ENCODE measurements at places on chromosomes 2 and 18.

DNA sequence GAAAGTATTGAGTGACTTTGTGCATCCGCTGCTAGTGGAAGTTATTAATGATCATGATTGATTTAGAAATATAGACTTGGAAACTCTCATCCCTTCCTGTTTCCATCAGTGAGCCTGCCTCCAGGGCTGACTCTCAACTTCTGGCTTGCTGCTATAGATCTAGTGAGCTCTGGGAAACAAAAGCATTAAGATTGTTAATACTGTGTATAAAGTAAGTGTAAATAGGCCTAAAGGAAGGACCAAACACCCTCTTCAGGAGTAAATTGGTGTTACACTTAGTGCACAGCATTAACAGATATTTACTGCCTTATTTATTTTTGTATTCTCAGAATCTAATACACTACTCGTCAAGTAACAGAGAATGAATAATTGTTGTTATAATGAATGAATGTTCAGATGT, 285.6 kb downstream of the THSD7B start:
- DNase-seq = no peak

DNA sequence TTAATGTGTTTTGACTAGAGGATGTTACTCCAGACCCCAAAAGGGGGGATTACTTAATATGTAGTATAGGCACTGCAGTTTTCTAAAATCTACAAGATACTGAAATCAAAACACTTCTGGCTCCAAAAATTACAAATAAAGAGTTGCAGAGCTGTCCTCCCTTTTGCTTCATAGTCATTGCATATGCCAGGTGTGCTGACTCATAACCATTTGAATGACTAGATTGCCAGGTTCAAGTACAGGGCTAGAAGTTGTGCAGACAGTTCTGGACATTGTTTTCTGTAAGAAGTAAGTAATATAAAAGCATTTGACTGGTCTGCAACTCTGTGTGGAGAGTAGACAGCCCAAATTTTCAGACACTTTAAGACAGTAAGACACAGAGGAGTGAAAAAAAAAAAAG, 6.7 kb downstream of the CWC22 start:
- DNase-seq = no peak

DNA sequence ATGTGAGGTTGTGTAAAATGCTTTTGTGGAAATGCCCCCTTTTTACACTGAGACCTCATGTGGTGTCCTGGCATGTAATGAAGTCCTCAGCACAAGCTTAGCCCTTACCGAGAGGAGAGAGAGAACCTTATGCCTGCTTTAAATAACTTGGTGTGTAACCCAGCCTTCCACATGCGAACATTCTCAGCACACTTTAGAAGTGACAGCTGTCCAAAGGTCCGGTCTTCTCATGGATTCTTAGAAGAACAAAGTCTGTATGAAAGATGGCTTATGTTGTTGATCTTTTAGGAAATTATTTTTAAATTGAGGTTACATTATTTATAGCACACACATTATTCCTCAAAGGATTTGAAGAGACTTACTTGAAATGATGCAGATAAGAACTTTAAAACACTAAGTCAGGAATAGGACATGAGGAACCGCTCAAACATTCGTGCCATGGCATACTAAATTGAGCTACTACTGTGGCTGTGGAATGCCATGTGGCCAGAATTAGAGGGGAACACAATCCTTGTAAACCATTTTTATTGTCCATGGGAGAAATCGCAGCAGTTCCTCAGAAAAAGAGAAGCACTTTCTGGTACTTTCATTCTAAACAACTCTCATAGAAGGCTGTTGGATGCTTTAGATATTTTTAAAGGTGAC, 79.6 kb downstream of the WDSUB1 start:
- no peak for DNase-seq

- DNase-seq = no peak
Measured at GRCh38 chr2:183010112-183010511, 28.1 kb downstream of the NCKAP1 start.

DNA sequence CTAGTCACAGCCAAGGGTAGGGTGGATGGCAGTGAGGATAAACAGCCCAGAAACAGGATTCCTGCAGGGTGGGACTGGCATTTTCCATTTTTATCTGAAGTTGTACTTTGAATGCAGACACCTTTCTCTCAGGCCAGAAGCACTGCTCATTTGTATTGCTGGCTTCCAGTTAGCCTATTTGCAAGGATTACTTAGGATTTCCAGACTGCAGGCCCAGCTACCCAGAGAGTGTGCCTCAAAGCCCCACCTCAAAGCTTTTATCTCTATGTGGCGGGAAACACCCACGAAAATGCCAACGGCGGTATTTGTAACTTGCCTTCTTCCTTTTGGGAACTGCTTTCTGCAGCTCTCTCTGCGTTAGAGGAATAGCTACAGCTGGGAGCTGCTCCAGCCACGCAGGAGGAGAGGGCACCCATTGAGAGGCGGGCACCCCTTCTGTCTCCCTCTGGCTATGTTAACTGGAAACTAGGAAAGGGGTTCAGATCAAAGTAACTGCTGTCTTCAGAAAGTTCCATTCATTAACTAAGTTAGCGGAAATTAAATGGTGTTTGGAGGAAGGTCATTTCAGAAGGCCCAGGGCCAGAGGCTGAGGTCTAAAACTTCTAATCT, 144.9 kb downstream of the TGIF1 start:
- no peak for DNase-seq

DNA sequence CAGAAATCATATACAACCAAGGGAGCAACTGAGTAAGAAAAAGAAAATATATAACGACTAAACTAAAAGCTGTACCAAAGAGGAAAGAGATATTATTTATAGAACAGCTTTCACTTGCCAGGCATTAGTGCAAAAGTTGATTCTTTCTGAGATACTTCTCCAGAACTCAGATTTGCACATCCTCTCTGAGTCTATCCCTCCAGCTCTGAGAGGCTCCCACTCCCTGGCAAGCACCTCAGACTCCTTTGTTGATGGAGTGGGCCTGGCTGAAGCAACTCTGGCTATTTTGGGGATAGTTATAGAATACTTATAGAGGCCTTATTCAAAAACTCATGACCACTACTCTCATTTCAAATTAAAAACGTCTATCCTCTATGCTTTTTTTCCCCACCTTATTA, 501.6 kb upstream of the TNP1 start:
- DNase-seq = no peak

DNA sequence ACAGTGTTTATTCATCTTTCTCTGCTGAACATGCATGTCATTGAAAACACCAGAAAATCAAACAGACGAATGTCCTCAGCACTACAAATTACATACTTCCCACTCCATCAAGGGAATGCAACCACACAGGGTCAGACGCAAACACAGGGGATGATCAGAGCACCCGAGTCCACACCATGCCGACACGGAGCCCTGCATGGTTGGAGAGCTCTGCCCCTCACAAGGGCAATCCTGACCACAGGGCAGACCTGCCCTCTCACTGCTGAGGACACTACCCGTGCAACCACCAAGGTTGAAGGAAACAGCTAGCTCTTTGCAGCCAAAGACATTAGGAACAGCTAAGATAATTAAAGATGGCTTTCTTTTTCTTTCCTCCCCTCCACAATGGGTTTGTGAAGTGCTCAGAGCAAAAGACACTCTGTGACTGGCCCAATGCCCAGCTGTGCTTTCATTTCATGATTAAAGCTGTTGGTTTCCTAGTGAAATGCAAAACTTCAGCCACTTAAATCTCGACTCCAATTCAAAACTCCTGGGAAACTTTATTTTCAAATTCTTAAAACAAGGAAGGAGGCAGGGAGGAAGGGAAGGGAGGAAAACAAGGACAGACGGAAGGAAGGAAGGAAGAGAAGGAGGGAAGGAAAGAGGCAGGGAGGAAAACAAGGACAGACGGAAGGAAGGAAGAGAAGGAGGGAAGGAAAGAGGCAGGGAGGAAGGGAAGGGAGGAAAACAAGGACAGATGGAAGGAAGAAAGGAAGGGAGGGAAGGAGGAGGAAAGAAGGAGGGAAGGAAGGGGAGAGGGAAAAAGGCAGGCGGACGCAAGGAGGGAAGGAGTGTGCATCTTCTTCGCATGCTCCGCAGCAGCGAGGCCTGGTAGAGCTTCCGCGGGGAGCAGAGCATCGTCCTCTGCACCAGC, 65.8 kb downstream of the NDUFA10 start:
- DNase-seq = no peak

GRCh38 chr2:34961822-34962221, 1362.7 kb upstream of the FAM98A start:
- DNase-seq = no peak

DNA sequence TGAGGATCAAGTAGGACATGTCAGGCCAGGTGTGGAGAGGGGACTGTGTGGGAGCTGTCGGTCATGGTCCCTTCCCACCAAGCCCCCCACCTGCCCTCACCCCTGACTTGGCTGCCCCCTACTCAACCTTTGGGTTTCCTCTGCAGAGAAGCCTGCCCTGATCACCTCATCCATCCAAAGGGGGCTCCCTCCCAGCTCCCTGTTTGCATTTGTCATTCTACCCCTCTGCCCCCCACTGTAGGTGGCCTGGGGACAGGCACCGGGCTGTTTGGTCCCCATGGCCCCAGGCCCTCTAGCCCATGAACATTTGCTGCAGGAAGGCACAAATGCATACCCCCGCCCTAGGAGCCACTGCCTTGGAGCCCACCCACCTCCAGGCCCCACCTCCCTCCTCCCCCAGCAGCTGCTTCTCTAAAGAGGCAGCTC, 115.0 kb downstream of the SMAD7 start:
- DNase-seq = peak; percentile 72
